ENCODE measurements at places on chromosomes 2 and 18.

DNA sequence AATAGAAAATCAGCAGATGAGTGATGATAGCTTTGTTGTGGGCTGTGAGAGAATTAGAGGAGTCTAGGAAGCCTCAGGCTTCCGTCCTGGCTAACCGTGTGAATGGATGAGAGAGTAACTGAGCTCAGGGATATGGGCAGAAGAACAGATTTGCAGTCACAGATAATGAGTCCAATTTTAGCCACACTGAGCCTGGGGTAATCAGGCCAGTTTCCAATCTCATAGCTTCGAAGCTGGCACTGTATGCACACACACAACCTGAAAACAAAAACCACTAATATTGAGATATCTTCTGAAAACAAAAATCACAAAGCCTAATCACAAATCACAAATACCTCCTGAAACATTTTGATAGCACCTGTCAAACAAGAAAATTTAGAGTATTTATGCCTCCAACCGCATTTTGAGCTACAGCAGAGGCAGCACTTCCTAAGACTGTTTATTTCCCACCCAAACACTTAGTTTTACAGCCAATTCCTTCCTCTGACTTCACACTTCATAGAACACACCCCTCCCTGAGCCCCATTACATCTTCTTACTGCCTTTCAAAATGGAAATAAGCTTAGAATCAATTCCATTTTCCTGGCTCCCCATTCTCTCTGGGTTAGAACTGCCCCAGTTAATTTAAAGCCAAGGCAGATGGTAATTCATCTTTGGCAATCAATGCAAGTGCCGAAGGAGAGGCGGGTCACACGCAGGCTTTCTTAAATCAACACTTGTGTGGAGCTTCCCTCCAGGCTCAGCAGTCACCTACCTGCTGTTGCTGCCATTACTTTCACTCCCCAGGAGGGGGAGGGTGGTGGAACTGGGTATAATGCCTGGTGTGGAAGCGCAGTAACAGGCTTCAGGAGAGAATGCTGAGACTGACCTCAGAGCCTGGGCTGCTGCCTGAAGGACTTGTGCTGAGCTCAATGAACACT, 18.9 kb downstream of the TTR start:
- DNase-seq, result no peak

DNA sequence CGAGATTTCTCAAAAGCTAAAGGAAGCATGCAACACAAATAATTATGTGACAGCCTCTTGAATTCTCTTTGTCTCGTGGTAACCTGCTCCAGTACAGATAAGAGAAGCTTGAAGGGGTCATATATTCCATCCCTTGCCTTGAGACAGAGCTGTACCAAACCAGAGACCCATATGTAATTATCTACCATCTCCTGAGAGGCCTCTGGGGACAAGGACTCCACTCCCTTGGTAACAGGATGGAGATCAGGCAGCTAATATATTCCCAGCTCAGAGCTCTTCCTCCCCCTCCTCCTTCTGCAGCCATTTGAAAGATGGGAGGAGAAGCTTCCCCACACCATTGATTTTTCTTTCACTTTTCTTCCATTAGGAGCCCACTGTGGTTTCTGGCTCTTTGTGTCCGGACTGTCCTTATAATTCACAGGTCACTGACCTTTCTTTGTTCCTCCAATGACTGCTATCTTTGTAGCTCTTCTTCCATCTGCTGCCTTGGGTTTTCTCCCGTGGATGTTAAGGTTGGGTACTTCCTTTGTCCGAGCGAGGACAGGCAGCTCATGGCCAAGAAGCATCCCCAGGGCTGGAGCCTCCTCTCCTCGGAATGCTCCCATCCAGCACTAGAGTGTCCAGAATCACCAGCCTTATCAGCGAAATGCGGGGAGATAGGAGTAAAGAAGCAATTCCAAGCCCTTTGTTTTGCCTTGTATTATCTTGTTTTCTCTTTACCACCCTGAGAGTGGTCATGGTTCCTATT, 72.6 kb upstream of the STPG4 start:
- no peak for DNase-seq

DNA sequence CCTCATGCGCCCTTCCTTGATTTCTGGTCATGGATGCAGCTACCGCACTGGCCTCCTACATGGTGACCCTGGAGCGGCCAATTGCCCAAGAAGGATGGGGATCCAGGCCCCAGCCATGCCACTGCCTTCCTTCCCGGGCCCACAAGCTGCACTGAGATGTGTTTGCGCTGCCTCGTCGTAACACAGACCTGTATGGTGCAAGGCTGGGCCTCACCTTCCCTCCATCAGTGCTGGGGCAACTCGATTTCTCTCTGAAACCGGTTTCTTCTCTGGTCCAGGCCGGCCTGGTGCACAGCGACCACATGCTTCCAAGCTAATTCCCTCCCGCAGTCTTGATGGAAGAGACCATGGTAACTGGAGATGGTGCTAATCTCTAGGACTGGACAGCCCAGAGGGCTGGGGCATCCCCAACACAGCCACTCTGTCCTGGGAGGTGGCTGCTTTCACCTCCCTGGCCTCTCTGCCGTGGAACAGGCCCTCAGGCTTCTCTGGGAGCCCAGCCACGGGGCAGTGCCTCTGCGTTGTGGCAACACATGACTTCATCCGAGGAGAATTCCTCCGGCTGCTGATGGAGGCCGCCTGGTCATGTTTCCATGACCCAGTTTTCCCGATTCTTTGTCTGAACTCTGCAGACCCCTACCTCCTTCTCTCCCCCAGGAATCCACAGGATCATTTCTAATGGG, 184.2 kb downstream of the GLI2 start:
- DNase-seq, result peak; percentile 51

DNA sequence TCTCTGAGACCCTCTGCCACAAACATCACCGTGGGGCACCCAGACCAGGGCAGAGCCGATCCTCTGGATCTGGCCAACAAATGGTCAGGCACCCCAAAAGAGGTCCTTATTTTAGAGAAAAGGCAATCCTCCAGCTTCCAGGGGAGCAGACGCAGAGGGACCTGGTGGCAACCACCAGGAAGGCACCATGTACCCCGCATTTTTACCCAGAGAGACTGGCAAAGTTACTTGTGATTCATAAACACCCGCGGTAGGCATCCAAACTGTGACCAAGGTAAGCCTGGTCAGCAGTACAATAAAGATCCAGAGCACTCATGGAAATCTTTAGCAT, 10.5 kb downstream of the LIMS2 start:
- no peak for DNase-seq

DNA sequence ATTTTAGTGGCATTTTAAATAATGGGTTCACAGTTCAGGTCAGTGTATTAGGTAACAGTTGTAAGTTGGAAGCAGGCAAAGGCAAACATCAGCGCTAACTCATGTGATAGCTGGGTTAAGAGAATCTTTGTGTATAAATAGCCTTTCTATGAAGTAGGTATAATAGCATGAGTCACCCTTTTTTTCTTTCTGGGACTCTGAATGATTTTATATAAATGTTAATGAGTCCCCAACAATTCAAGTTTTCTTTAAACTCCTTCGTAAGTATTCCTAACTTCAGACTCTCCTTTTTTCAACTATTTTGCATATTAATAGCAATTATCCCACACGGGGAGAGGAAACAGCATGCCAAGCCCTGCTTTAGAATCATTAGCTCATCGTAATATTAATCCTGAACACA, 384.3 kb downstream of the PIK3C3 start:
- DNase-seq, result no peak

- no peak for DNase-seq
These were observed 7.8 kb upstream of the ARHGAP25 start for GRCh38 chr2:68726608-68727367.
